ENCODE measurements at places on chromosomes 1 and 21. TPM values are rescaled to one million over a fixed set of nuclear protein-coding genes. Genes with fewer than 3 reads are reported as not detected.

Gene GPR37L1
- total RNA-seq: not detected

- DNase-seq: no peak
Observed at GRCh38 chr1:84847253-84848250, 45.5 kb downstream of the LPAR3 start.

DNA sequence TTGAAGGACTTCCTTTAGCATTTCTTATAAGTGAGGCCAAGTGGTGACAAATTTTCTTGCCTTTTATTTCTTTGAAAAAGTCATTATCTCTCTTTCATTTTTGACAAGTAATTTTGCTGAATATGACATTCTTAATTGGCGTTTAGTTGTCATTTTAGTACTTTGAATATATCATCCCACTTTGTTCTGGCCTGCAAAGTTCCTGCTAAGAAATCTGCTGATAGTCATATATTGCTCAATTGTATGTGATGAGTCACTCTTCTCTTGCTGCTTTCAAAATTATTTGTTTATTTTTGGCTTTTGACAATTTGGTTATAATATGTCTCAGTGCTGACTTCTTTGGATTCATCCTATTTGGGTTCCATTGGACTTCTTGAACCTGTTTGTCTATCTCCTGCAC, 312.6 kb downstream of the DUSP10 start:
- DNase-seq: no peak

GRCh38 chr1:159827549-159827948, 876 bp downstream of the SLAMF8 start:
- no peak for DNase-seq

Gene FMO2
- 138 TPM for total RNA-seq

DNA sequence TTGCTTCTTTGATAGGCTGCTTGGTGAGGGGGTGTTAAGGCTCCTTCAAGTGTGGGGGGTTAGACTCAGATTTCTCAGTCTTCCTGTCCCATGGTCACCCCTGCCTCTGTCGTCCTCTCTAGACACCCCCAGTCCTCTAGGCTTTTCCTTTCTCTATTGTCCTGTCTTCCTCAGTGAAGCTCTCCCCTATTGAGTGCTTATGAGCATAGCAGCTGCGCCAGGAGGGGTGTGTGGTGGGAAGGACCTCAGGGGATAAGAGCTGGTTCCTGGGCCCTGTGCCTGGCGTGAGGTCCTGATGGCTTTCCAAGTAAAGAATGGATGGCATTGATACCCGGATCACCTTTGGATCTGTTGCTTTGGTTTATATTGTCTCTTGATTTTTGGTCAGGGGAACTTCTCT, 69.1 kb downstream of the DIP2A start:
- no peak for DNase-seq

Gene ACTA1
- not detected for total RNA-seq

Gene NIBAN1
- 10.7 TPM for total RNA-seq

- DNase-seq: no peak
Observed at GRCh38 chr1:3482378-3482849, 27.9 kb downstream of the ARHGEF16 start.

Gene TPTE
- total RNA-seq: not detected

Gene PLA2G2A
- 718 TPM for total RNA-seq

DNA sequence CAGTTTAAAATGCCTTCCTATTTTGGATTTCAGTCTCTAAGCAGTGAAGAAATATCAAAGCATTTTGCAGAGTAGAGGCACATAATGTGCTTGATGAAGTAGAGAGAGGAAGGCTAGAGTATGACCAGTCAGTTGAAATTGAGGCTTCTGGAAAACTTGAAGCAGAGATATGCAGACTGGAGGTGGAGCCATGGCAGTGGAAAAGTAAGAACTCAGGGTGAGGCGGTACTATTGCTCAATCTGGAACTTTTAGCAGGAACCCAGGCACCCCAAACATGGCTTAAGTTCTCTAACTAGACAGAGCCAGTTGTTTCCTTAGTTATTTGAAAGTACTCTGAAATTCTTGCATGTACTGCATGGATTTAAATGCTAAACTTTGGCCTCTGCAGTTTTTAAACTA, 288.6 kb downstream of the HHAT start:
- no peak for DNase-seq

GRCh38 chr1:31326461-31326860, 29.6 kb downstream of the ZCCHC17 start:
- DNase-seq: no peak

Gene AXDND1
- total RNA-seq: not detected

- DNase-seq: no peak
Observed at GRCh38 chr1:35036621-35037020, 4.9 kb upstream of the ZMYM6 start.

DNA sequence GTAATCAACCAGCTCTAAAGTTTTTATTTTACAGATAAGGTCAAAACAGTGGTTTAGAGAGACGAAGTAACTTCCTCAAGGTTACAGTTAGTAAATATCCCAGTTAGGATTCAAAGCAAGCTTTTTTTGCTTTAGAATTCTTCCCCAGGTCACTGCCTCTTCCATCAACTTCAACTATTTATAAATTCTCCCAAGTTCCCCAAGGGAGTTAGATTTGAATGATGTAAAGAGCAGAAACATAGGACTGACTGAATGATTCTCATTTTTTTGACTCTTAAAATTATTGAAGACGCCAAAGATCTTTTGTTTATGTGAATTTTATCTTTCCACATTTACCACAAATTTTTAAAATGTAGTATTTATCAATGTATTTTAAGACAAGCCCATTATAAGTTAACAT, 4.1 kb downstream of the POGZ start:
- DNase-seq: no peak

DNA sequence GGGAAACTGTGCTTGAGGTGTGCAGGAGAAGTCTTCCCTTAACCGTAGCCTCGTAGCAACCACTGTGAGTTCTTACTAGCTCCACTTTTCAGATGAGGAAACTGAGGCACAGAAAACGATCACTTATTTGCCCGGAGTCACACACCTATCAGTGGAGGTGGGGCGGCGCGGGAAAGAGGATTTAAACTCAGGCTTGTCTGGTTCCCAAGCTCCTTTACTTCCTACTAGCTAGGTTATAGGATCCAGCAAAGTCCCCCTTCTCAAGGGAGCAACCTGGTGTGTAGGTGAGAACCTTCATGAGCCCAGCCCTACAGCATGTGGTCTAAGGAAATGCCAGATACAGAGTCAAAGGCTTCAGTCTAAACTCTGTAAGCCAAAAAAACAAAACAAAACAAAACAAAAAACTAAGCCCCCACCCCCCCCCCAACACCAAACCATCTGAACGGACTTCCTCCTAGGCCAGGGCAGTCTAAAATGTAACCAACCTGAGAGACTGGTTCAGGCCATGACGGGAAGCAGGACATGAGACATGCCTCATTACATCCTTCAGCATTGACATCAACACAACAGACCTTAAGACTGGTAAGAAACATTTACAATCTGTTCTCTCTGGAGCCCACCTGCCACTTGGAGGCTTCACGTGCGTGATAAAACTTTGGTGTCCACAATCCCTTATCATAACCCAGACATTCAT, 709 bp upstream of the FBXO42 start:
- DNase-seq: no peak

Gene OR4F16
- total RNA-seq: not detected

DNA sequence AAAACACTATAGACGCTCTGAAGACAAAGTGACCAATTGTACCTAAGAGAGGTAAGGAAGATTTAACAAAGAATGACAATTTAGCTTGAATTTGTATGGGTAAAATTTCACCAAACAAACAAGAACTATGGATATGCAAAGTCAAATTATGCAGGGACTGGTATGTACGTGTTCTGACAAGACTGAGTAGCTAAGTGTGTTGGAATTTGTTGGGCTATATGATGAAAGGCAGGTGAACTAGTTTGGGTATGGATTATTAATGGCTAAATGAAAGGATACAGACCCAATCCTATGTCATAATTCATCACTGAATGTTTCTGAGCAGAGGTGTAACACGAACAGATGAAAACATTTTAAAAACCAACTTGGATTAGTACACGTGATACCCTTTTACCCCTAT, 7.6 kb downstream of the DNTTIP2 start:
- DNase-seq: no peak

DNA sequence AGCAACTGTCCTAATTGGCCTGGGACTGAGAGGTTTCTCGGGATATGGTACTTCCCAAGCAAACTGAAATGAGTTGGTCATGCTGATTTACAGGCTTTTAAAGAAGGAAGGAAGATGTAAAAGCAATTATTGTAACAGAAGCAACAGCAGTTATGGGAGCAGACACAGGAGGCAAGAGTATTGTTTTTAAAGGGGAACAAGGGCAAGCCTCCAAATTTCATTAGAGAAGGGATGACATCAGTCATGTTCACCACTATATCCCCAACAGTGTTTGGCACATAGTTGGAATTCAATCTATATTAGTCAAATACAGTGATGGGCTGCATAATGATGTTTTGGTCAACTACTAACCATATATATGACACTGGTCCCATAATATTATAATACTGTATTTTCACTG, 46.0 kb upstream of the JUN start:
- DNase-seq: no peak

GRCh38 chr1:167620002-167620401, 10.0 kb upstream of the RCSD1 start:
- no peak for DNase-seq

Gene GJC2
- 2.9 TPM for total RNA-seq

Gene STYXL2
- total RNA-seq: 0.25 TPM
